ENCODE measurements at places on chromosomes 5 and 9.

- DNase-seq: no peak
Observed at GRCh38 chr9:121240472-121241135, 27.4 kb upstream of the GSN start.

- DNase-seq: no peak
Observed at GRCh38 chr5:1003296-1003937, 5.2 kb upstream of the NKD2 start.

- DNase-seq: no peak
Observed at GRCh38 chr5:80619086-80619485, 35.4 kb upstream of the MSH3 start.

DNA sequence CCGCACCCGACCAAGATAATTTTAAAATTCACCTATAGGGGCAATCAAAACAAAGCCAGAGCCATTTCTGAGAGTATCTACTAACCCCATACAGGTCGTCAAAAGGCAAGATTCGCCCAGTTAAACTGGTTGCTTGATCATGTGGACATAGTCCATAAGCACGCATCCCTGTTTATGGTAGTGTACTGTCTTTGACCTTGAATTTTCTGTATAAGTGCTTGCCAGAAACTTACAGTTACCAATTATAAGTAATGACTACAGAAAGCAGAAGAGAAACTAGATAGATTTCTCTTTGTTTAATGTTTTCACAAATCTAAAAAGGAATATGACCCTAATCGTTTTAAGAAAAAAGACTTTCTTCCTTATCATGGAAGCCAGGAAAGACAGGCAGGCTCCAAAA lies 25.6 kb downstream of the SLC31A1 start:
- DNase-seq: no peak

GRCh38 chr9:86353655-86354010 lies 577 bp downstream of the TUT7 start:
- DNase-seq: no peak
